Glomerular endothelial cell (primary cell): ENCODE measurements at places on chromosomes 13 and 19.

DNA sequence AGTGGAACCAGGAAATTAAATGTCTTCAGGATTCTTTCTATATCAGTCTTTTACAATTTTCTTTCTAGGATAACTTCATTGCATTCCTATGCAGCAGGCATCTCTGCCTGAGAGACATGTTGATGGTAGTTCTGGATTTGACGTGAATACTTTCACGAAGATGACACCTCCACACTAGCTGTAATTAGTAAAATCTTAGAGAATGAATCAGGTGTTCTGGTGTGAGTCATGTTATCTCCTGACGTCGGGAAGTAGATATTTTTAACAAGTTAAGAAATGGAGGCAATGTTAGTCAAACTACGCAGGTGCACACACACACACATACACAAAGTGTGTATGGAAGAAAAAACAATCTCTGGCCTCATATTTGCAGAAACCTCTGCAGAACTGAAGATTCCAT, 1661.3 kb upstream of the MIR17HG start:
- no peak for DNase-seq

- no peak for DNase-seq
Observed at GRCh38 chr13:101714195-101714594, 261.7 kb downstream of the ITGBL1 start.

- DNase-seq, result no peak
Observed at GRCh38 chr13:34416971-34417380, 525.1 kb upstream of the NBEA start.

- DNase-seq, result no peak
Observed at GRCh38 chr19:19157808-19158207, 12.3 kb downstream of the MEF2B start.

DNA sequence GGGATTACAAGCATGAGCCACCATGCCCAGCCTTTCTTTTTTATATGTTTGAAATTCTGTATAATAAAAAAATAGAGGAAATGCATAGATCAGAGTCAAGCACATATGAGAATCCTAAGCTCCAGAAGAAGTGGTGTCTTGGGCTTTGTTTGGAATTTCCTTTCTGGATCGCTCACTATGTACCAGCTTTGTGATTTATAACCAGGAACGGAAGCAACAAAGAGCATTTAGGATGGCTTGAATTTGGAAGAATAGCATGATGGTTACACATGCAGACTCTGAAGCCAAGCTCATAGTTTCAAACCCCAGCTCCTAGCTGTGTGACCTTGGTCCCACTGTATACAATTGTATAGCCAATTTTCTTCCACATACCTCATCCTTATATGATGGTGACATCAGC, 28.0 kb upstream of the SLC15A1 start:
- peak; percentile 22 for DNase-seq
